ENCODE measurements at places on chromosomes 12 and 14. TPM values are rescaled to one million over a fixed set of nuclear protein-coding genes. Genes with fewer than 3 reads are reported as not detected.
A peak's percentile ranks its signal among the peaks of the same experiment; 100 is the strongest.

DNA sequence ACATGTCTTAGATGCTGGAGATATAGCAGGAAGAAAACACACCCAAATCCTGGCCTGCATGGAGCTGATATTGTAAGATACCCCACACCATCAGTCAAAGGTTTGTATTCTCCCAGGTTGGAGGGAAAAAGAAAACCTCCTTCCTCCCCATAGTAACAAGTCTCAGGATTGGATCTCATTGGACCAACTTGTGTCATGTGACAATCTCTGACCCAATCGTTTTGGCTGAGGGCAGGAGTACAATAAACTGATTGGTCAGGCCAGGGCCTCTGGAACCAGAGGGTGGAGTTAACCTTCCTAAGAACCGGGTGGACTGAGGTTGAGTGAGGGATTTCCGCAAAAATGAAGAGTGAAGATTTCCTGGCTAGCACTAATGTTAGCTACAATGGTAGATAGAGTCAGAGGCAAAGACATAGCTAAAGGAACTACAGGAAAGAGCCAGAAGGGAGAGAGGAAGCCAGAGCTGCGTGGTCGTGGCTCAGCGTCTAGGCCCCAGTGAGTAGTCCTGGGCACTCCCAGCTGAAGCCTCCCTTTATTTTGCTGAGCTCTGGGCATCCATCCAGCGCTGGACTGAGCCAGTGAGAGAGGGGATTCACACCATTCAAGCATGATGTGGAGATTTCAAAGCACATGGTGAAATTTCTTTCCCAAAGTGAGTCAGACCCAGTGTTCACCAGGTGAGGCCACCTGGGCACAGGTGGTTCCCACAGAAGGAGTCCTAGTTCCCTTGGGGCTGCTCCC lies 219.9 kb downstream of the AACS start:
- no peak for DNase-seq

The PARP11 gene
- polyA plus RNA-seq = 7.1 TPM

GRCh38 chr12:130862161-130862560 lies 9.7 kb upstream of the RAN start:
- DNase-seq = no peak

The MYL2 gene
- polyA plus RNA-seq = 1,082 TPM

DNA sequence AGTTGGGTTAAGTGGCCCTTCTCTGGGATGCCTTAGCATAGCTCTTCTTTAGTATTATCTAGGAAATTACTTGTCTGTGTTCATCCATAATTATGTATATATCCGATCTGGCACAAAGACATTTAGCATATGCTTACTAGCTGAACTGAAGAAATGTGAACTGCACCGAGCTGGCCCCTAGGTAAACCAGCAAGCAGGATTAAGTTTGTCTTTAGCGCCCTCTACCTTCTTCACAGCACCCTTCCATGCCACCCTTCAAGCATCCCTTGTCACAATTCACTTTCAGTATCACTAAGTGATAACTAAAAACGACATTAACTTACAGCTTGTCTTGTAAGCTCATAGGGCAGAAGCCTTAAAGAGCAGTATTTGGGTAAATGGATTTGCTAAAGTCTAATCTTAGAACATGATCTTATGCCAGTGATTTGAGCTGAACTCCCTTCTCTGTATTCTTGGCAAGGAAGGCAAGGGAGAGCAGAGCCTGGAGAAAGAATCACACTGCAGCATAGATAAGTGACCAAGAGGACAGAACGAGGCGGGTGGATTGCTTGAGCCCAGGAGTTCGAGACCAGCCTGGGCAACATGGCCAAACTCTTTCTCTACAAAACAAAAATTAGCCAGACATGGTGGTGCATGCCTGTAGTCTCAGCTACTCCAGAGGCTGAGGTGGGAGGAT lies 2.6 kb upstream of the HAL start:
- DNase-seq = peak; percentile 22

GRCh38 chr12:53660041-53660440 lies 15.8 kb downstream of the ATP5MC2 start:
- no peak for DNase-seq

DNA sequence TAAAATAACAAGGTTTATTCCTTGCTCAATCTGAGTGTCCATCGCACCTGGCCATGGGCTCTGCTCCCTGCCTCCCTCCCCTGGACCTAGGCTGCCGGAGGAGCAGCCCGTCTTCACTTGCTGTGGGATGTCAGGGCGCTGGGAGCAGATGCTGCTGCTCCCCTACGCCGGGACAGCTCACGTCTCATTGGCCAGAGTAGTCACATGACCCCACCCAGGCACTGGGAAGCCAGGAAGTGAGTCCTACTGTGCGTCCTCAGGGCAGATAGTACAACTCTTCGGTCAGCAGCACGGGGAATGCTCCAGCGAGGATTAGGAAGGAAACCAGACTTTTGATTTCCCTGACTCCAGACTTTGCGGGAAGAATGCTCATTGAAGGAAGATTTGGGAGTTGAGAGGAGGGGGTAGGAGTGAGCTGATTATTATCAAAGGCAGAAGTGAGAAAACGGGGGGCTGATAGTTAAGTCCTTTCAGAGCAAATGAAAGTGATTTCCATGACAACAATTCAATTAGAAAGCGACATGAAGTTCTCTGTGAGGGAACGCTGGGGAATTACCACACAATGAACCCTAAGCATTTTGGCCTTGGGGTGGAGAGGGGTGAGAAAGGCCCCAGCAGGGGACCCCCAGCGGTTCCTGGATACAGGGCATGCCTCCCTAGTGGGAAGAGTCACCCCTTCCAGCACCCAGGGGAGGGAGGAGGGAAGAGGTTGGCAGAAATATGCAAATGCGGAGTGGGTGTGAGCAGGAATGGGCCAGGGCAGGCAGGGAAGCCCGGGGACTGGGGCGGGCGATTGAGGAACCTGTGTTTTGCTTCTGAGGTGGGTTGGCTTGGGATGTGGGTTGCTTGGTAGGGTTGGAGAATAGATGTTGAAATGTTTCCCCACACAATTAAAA lies 215.5 kb downstream of the AACS start:
- DNase-seq = no peak

GRCh38 chr12:23587833-23588559 lies 361.5 kb downstream of the SOX5 start:
- no peak for DNase-seq

GRCh38 chr14:97058589-97058988 lies 261.4 kb downstream of the VRK1 start:
- DNase-seq = no peak

DNA sequence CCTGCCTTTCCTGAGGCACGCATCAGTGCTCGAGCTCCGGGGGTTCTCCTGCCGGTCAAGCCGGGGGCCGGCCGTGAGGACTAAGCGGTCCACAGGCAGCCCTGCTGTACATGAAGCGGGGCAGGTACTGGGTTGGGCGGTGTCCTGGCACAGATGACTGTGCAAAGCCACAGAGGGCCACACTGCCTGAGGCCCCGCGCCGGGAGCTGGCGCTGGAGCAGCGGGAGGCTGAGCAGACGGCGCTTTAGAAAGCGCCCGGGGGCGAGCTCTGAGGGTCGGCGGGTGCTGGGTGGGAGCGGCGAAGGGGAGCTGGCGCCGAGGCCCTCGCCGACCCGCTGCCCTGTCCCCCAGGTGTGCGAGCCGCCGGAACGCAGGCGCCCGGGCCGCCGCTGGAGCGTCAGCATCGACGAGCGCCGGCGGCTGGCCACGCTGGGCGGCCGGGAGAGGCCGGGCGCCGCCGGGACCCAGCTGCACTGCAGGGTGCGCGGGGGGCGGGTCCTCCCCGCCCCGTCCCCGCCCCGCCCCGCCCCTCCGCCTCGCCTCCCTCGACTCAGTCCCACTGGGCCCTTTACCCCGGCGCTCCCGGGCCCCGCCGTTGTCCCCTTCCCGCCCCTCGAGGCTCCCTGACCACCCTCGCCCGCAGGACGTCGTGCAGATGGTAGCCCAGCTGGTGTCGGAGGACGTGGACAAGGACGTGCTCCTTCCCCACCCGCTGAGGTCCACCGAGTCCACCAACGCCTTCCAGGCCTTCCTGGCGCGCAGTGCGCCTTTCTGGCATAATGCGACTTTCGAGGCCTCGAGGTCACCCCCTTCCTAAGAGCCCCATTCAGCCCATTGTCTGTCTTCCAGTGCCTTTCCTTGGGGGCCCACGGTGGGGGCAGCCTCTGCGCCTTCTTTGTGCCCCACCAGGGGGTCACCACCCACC lies 8.3 kb upstream of the MTA1 start:
- DNase-seq = no peak

DNA sequence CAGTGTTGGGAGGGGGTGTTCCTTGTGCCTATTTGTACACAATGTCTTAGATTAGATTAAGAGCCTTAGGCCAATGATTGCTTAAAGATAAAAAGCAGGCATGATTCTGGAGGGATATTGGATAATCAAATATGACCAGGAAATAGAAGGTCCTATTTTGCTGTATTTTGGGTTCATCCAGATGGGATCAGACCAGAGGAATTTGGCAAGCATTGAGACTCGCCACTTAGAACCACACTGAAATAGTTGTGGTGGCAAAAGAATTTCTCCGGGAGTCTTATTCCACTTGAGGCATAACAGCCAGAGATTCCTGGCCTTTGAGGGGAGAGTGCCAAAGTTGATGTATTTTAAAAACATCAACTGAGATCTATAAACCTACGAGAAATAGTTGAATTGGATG lies 327.2 kb downstream of the RAD51B start:
- no peak for DNase-seq

GRCh38 chr12:26077915-26078702 lies 46.7 kb downstream of the BHLHE41 start:
- DNase-seq = peak; percentile 62

DNA sequence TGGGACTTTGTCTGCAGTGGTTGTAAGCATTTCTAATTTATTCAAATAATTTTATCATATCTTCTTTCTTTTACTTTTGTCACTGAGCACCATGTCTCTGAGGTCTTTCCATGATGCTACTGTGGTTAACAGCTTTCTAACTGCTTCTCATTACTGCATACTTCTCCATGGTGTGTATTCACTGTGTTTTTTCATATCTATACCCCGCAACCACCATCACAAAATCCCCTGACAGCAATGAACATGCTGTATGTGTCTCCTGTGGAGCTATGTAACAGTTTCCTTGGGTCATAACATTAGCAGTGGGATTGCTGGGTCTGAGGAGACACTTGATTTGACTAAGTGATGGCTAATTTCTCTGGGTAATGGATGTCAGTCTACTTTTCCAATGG lies 29.2 kb upstream of the CHST11 start:
- no peak for DNase-seq

The KCNJ8 gene
- 35.0 TPM for polyA plus RNA-seq

The OLR1 gene
- 0.76 TPM for polyA plus RNA-seq

The SAMD15 gene
- 0.22 TPM for polyA plus RNA-seq

GRCh38 chr14:92711976-92712653 lies 36.3 kb downstream of the LGMN start:
- no peak for DNase-seq

The RNU4-1 gene
- not detected for polyA plus RNA-seq

DNA sequence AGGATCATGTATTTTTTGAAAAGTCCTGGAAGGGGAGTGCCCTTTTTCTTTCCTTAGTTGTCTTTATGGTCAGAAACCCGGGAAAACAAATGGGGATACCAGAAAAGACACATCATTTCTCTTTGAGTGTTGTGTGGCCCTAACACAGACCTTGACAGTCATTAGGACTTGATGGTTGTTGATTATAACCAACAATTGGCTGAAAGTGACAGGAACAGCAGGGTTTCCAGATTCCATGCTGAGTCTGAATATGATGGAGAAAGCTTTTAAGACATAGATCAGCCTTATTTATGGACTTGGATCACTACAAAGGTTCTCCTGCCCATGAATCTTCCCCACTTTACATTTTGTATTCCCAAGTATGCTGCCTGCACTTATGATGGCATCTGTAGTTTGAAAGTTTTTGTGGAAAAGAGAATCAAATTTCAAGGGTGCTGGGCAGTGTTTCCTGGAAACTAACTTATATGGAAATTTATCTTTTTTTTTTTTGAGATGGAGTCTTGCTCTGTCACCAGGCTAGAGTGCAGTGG lies 30.4 kb downstream of the POLR3B start:
- DNase-seq = no peak

The DPY19L2 gene
- 10.4 TPM for polyA plus RNA-seq

DNA sequence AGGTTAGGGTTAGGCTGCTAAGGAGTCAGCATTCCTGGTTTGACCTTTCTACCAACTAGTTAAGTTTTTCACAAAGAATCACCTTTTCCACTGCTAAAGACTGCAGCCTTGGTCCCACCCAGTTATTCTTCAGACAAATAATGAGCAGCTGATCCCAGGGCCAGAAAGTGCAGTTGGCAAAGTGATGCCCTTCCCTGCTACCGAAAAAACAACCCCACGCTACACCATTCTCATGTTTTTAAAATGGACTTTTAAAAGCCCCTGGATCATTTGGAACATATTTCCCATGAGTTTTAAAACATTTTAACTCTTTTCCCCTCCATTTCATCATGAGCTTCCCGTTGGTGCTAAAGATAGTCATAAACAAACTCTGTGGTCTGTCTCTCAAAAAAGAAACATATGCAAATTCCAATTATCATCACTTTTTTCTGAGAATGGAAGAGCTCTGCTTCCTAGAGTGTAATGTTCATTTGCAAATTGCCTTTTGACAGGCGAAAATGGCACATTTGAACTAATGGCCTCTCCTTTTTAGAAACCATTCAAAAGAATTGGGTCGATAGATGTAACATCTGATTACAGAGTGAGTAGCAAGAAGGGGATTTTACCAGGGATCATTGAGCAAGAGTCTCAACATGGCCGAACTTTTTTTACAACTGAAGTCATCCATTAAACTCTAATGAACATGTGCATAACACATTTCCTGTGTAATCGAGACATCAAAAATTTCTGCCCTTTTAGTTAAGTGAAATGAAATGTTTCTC lies 129.3 kb upstream of the RAP1B start:
- DNase-seq = no peak

DNA sequence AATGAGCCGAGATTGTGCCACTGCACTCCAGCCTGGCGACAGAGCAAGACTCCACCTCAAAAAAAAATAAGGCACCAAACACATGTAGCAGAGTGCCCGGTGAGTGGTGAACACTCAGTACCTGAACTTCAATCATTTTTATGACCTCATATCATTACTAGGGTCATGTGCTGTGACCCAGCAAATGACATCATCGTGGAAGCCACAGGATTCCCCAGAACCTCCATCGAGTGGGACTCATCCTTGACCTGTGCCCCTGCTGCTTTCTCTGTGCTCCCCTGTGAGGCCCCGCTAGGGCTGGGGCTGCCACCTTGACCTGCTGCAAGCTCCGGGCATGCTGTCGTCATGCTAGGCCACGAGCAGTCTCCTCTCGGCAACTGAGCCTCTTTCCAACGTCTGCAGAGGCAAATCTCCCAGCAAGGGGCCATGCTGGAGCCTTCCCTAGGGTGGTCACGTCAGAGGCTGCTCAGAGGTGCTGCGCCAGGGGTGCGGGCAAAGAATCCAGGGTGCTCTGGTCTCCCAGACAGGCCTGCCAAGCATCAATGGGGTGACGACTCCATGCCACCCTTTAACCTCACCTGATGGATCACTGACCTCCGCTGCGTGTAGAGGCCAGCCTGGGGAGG lies 18.5 kb downstream of the GLTP start:
- no peak for DNase-seq

GRCh38 chr14:31206536-31207286 lies 882 bp downstream of the HECTD1 start:
- no peak for DNase-seq

The ATG101 gene
- polyA plus RNA-seq = 24.8 TPM

DNA sequence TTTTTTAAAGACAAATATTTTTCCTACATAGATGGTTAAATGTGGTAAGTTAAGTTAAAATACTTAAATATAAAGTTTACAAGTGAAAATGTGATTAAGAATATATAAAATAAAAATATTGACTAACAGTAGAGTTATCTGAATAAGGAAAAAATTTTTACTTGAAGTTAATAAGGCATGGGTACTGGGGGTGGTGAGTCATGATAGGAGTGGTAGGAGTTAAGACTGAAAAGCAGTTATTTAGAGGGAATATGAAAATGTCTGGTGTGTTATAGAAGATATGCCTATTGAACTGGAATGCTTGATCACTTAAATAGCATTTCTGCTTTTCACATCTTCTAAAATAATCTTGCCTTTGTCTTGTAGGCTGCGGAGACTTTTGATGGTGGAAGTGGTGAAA lies 68.7 kb downstream of the CCDC91 start:
- DNase-seq = no peak

The CFAP251 gene
- 1.3 TPM for polyA plus RNA-seq

Measured in forelimb muscle (tissue), 1 donor.